ENCODE measurements at places on chromosomes 6 and 20.
A peak's percentile ranks its signal among the peaks of the same experiment; 100 is the strongest.

GRCh38 chr6:73980096-73980495 is 284.1 kb downstream of the CD109 start:
- DNase-seq, result no peak

DNA sequence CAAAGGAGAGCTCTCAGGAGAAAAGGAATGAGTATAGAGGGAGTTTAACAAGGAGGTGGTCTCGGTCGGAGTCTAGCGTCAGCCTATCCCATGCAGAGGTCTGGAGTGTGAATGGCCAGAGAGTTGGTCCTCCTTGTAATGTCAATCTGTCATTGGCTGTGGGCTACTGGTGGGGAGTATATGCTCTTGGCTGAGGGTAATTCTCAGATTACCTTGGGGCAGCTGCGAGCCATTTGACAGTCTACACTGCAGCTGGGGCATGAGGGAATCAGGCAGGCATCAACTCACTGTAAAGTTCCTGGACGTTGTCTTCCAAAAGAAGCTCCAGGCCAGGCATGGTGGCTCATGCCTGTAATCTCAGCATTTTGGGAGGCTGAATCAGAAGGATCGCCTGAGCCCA is 48.1 kb downstream of the EBF4 start:
- no peak for DNase-seq

- DNase-seq, result peak; percentile 44
Observed at GRCh38 chr6:32700391-32701040, 34.1 kb upstream of the HLA-DQB1 start.

DNA sequence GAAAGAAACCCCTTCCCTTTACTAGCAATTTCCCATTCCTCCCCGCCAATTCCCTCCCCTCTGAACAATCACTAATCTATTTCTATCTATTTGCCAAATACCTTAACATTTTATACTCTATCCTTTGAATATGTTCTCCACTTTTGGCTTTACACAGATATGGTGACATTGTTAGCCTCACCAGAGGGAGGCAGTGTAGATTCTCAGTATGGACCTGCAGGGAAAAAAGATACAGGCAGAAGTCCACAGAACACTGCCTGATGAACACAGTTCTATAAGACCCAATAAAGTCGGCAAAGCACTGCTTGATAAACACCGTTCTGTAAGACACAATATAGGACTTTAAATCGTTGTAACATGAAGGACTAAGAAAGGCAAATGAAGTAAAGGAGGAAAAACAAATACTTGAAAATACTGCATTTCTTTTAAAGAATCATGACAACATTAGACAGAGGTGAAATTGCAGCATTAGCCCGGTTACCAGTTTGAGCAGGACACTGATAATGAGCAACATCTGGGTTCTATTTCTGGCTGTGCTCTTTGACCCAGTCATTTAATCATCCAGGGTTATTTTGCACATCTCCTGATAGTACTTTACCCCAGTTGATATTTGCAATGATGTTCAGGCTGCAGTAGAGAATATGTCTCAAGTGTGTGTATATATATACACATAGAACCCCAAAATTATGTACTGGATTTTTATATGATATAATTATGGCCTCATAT is 296.8 kb downstream of the UTRN start:
- DNase-seq, result peak; percentile 37

DNA sequence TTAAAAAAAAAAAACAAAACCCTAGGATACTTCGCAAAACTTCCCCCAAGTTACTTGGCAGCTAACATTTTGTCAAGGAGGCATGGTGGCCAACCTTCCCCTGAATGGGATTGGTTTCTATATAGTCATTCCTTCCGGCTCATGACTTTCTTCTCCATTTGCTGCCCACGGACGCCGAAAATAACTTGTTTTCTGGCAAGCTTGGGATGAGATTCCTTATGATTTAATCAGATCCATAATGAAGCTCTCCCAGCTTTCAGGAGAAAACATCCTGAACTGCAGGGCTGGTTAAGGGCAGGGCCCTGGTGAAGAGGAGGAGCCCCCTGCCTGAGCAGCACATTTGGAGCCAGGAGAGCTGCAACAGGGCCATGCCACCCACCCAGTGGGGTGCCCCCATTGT is 49.9 kb downstream of the PPP1R16B start:
- DNase-seq, result peak; percentile 54

GRCh38 chr6:71414486-71414885 is 125.9 kb downstream of the OGFRL1 start:
- DNase-seq, result no peak

- DNase-seq, result no peak
Observed at GRCh38 chr20:35004051-35004725, 48.5 kb downstream of the MYH7B start.

Measured in HFFc6 (cell line).